ENCODE measurements at places on chromosomes 13 and 19.
A peak's percentile ranks its signal among the peaks of the same experiment; 100 is the strongest.

DNA sequence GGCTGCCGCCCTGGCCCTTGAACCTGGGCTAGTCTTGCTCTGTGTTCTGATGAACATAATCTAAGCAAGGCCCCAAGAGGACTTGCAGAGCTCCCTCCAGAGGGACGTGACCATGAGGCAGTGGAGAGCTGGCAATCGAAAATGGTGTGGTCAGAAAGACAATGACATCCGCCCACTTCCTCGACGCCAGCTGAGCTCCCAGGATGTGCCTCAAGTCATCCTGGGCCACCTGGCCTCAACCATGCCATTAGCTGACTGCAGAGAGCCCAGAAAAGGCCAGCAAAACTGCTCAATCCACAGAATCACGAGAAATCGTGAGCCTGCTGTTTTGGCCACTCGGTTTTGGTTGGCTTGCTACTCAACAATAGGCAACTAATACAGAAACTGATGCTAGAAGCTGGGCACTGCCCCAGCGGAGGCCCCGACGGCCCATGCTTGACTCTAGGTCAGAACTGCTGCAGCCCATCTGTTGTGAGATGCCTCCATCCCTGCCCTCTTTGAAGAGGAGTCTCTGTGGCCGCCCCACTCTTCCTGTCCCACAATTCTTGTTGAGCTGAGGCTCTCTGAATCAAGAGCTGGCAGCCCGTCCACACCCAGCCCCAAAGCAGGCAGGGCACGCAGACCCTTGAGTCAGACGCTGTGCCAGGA, 53.3 kb downstream of the STK24 start:
- DNase-seq = no peak

DNA sequence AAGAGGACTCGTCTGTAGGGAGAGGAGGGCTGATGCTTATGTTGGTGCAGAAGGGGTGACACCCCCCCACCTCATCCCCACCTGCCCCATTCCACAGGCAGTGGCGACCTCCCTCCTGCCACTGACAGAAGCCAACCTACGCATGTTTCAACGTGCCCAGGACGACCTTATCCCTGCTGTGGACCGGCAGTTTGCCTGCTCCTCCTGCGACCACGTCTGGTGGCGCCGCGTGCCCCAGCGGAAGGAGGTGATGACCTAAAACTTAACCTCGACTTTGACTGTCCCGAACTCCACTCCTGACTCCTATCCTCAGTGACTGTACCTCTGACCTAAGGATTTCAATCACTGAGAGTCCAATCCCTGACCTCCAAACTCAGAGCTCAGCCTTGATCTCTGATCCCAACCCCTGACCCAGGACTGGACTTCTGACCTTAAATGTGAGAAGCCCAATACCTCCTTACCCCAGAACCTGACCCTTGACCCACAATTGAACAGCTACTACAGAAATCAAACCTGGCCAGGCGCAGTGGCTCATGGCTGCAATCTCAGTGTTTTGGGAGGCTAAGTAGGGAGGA, 3.8 kb downstream of the SHFL start:
- DNase-seq = no peak

DNA sequence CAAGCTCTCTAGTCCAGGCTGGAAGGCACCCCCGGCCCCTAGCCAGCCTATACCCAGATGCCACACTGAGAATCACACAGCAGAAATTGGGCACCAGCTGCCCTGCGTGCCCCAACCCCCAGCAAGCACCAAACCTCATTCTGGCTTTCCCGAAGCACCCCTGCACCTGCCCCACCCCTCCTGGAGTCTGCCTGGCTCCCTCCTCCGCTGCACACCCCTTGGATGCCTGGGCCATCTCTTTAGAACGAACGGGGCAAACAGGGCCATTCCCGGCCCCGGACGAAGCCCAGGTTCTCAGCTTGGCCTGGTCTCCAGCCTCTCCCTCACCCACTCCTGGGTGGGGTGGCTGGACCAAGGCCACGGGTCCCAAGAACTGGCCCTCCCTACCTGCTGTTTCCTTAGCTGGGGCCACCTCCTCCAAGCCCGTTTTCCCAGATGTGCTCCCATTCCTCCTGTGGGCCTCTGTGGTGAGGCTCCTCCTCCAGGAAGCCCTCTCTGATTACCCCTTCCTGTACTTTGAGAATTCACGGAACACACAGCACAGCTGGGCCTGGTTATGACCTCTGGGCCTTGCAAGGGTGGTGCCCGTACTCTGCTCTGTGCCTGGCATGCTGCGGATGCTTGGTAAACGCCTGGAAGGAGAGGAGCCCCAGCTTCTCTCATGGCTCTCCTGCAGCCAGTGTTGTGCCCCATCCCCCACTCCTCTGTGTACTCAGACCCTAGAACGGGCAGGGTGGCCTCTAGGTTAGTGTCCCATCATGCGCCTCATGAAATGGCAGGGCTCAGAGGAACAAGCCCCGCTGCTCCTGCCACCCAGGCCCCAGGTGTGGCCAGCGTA, 21.4 kb downstream of the CEBPG start:
- DNase-seq = no peak

- no peak for DNase-seq
Observed at GRCh38 chr13:80262051-80262695, 78.8 kb downstream of the SPRY2 start.

- DNase-seq = no peak
Observed at GRCh38 chr19:36986131-36986530, 70.0 kb downstream of the ZNF568 start.

- DNase-seq = no peak
Observed at GRCh38 chr13:110641055-110642015, 26.0 kb downstream of the NAXD start.

GRCh38 chr13:52127783-52128702, 830 bp downstream of the NEK5 start:
- DNase-seq = no peak

DNA sequence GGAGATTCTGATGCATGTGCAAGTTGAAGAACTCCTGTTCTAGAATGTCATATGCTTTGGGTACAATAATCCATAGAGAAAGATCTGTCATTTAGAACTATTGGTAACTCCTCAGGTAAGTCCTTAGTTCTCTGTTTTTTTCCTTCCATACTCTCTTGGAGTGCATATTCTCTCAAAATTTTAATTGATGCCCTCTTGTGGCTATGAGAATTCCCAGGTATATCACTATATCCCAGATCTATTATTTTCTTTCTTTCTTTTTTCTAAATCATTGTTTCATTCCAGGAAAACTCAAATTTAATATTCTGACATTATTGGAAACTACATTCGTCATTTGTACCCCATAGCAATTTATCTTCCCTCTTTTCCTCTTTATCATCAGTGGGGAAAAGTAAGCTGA, 485.4 kb downstream of the KLF5 start:
- no peak for DNase-seq

DNA sequence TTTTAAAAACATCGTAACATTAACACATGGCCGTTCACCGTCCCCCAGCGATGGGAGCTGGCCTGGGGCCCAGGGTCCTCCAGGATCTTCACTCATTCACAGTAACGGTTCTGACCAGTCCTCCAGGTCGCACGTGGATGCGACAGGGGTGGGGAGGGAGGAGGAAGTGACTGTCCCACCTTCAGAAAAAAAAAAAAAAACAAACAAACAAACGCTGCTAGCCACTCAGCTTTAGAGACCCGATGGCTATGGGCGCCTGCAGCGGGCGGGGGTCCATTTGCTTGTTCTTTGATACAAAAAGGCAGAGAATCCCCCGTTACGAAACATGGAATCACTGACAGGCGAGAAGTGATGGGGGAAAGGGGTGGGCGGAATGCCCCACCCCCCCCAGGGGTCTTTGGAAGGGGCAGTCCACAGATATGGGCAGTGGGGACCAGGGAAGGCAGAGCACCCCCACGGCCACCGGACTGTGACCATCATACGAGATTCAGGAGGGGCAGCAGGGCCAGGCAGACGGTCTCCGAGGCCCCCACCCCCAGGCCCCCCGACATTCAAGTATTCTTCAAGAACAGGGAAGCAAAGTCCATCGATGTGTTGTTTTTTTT, 13.3 kb downstream of the MKNK2 start:
- DNase-seq = no peak

- no peak for DNase-seq
Observed at GRCh38 chr13:110648146-110648819, 32.9 kb downstream of the NAXD start.

GRCh38 chr19:2270423-2271233, 11.3 kb downstream of the PEAK3 start:
- peak; percentile 39 for DNase-seq

DNA sequence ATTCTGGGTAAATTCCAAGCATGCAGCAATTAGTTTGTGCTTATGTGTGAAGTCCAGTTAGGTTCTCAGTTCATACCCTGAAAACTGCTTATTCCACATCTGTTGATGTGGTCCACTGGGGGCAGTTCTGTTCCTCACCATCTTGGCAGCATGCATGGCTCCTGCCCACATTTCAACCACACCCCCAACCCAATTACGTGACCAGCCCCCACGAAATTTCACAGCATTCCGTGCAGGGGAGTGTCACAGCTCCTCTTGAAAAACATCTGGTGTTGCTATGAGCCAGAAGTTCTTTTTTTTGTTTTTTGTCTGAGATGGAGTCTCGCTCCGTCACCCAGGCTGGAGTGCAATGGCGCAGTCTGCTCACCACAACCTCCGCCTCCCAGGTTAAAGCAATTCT, 9.1 kb upstream of the ERVK3-1 start:
- DNase-seq = no peak

DNA sequence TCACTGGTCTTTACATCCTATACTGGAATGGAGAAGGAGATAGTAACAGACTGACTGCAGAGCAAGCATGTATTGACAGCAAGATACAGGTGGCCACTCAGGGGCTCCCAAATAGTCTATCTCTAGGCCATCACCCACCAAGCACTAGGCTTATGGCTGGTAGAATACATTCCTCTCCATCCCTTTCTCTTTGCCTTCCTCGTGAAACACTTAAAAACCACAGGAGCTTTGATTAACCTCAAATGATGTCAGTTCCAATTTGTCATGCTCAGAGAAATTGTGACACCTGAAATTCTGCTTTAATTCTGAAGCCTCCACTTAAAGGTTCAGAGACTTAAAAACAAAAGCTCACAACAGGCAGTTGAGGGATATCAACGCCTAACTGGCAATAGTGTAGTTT, 17.2 kb downstream of the ENOX1 start:
- DNase-seq = no peak

DNA sequence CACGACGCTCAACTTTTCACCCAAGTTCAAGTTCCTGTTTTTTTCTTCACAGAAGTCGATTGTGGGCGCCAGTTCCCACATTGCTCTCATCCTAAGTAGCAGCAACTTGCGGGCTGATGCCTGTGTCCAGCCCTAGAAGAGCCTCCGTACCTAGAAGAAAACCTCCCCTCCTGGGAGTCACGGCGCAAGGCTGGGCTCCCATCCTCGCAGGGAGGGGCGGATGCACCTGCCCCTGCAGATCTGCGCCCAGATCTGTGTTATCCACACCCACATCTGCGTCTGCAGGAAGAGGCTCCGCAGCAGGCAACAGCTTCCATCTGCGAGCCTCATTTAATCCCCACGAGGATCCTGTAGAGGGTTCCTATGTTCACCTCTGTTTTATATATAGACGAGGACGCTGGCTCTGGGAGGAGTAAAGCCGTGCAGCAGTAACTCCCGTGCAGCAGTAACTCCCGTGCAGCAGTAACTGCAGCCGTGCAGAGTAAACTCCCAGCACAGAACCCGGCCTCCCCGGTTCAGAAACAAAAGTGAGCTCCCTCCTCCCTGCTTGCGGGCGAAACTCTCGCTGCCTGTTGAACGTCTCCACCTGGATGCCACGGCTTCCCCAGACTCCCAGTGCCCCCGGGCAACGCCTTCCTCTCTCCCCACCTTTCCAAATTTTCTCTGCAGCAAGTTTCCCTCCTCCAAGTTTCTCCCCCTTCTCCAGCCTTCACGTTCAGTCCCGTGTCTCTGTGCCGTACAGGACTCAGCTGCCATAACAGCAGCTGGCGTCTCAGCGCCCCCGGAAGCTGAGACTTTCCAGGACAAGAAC, 23.5 kb upstream of the LAIR1 start:
- DNase-seq = peak; percentile 8

GRCh38 chr19:41626877-41627276, at the start of gene CEACAM4:
Gene CEACAM4 (minus strand): TSS chr19:41627074. CDS start chr19:41626963, 111 bp downstream.
- DNase-seq = no peak

- DNase-seq = no peak
Observed at GRCh38 chr19:10896851-10897526, 25.6 kb downstream of the CARM1 start.

GRCh38 chr13:83153848-83154247, 728.4 kb downstream of the SLITRK1 start:
- DNase-seq = no peak

GRCh38 chr19:49488046-49488862, 846 bp downstream of the RPL13A start:
- DNase-seq = no peak

- no peak for DNase-seq
Observed at GRCh38 chr19:7742991-7743390, 4.3 kb downstream of the CD209 start.

GRCh38 chr13:62663767-62664166, 1248.1 kb upstream of the PCDH20 start:
- no peak for DNase-seq

DNA sequence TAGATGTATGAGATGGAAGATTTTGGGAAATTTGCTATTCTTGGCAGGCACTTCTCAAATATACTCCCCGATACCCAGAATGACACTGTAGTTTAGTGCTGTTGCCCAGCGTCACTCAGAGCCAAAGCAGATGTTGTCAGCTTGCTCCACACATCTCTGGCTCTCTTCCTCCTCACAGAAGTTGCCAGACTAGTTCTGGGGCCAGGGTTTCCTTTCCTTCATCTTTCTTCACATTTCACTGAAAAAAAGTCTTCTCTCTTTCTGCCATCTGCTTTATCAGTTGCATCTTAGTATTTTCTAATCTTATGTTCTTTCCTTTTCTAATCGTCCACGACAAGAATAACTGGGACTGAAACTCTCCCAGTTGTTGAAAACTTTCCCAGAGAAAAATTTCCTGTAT, 251.4 kb downstream of the RGCC start:
- DNase-seq = no peak

DNA sequence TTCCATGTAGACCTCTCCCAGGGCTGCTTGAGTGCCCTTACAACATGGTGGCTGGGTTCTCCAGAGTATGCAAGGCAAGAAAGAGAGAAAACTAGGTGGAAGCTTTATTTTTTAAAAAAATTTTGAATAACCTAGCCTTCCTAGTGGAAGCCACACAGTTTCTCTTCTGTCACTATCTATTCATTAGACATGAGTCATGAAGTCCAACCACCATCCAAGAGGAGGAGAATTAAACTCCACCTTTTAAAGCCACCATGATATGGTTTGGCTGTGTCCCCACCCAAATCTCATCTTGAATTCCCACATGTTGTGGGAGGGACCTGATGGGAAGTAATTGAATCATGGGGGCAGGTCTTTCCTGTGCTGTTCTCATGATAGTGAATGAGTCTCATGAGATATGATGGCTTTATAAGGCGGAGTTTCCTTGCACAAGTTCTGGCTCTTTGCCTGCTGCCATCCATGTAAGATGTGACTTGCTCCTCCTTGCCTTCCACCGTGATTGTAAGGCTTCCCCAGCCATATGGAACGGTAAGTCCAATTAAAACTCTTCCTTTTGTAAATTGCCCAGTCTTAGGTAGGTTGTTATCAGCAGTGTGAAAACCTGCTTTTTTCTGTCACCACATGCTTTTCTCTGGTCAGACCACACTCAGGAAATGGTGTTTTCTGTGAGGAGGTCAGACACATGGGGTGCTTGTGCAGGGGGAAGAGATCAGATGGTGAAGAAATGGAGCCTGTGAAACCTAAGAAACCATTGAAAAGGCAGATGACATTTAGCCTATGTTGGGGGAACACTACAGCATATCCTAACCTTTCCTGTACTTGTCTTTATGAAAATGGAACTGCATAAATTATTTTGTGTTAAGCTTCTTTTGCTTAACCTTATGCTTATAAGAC, 57.7 kb downstream of the ANKRD10 start:
- DNase-seq = no peak
